ENCODE measurements at places on chromosomes 5 and 9.
A peak's percentile ranks its signal among the peaks of the same experiment; 100 is the strongest.

GRCh38 chr5:68054638-68055037, 160.9 kb upstream of the PIK3R1 start:
- no peak for DNase-seq
- H3K27ac ChIP-seq, result no peak overlapping the region
- H3K36me3 ChIP-seq, result no peaks in the 10 kb centered on the region
- H3K4me1 ChIP-seq, result no peaks in the 10 kb centered on the region
- H3K4me3 ChIP-seq, result no peak overlapping the region

- no peak overlapping the region for H3K27ac ChIP-seq
- no peak overlapping the region for H3K4me3 ChIP-seq
- H3K4me1 ChIP-seq, result peaks cover 20% of the 10 kb centered on the region
- H3K36me3 ChIP-seq, result no peaks in the 10 kb centered on the region
These were observed 17.3 kb upstream of the EGFL7 start for GRCh38 chr9:136645352-136645902.

DNA sequence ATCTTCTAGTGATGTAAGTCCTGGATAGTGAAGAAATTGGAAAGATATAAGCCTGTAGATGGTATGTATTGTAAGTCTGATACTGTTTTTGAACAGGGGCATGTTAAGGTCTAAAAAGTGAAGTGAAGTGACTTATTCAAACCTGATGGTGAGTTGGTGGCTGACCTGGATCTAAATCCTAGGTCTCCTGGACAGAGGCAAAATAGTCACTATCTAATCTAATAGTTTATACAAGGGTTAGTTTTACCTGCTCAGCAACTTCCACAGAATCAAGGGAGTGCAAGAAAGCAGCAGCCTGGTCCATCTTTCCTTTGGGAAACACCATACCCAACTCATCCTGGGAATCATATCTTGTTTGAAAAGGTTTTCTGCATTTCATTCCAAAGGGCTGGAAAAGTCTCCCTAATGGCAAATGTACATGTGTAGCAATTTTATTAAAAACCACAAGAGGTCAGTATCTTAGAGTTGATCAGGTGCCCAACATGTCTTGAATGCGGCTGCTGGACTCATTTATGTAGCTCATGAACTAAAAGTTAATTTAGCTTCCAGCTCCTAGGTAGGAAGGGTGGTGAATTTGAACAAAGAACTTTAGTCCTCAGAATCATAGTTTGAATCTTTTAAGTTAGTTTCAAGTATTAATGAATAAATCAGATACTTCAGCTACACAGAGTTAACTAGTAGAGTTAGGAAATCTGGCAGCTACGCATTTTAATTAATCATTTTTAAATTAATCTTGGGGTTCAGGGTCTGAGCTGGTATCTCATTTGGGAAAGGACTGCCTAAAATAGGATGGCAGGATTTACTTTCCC, 26.0 kb downstream of the SKP2 start:
- DNase-seq, result no peak
- H3K27me3 ChIP-seq, result no peaks in the 10 kb centered on the region
- H3K27ac ChIP-seq, result no peak overlapping the region
- no peak overlapping the region for H3K4me3 ChIP-seq
- no peaks in the 10 kb centered on the region for H3K4me1 ChIP-seq
- peaks cover 62% of the 10 kb centered on the region for H3K36me3 ChIP-seq

DNA sequence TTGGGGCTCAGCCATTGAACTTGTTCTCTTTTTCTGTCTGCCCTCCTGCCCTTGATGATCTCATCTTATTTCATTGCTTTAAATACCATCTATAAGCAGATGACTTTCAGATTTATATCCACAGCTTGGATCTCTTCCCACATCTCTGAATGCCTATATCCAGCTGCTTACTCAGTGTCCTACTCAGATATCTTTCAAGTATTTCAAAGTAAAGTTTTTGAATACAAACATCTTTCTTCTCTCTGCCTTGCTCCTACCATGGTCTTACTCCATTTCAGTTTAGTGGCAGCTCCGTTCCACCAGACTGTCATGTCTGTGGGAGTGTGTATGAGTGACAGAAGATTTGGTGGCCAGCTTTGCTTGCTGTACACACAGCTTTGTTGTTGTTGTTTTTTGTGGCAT, 59.7 kb downstream of the ERBIN start:
- no peaks in the 10 kb centered on the region for H3K27me3 ChIP-seq
- H3K4me3 ChIP-seq, result no peak overlapping the region
- peaks cover 2% of the 10 kb centered on the region for H3K4me1 ChIP-seq
- no peak overlapping the region for H3K27ac ChIP-seq
- H3K36me3 ChIP-seq, result no peaks in the 10 kb centered on the region

DNA sequence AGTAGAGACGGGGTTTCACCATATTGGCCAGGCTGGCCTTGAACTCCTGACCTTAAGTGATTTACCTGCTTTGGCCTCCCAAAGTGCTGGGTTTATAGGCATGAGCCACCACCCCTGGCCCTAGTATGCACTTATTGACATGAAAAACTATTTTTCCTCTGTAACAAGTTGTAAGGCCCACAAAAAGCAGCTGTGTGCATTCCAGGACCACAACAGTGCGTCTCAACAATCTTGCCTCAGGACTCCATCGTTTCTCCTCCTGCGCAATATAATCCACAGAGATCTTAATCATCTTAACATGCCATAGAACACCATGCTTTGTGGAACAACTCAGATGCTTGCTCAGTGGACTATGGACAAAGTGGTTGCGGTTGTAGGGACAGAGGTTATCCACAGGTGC, 10.2 kb downstream of the OR2V1 start:
- no peak for DNase-seq
- no peaks in the 10 kb centered on the region for H3K36me3 ChIP-seq
- H3K4me1 ChIP-seq, result no peaks in the 10 kb centered on the region
- no peak overlapping the region for H3K27ac ChIP-seq

DNA sequence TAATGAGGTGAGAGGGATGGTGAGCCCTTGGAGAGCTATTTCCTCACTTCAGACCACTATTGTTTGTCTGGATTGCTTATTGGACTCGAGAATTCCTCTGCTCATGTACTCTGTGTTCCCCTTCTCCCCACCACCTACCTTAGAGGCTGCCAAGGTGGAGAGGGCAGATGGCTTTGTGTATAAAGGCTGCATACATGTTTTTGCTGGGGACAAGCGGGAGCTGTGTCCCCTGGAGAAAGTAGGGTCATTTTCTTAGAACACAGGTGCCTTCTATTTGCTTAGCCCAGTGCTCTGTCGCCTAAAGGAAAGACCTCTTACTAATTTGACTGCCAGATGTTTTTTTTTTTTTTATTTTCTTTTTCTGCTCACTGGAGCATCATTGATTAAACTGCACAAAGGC, 29.7 kb downstream of the RASGRF2 start:
- H3K4me1 ChIP-seq, result peaks cover 28% of the 10 kb centered on the region
- no peak overlapping the region for H3K27ac ChIP-seq
- H3K36me3 ChIP-seq, result no peaks in the 10 kb centered on the region

GRCh38 chr5:15007646-15008045, 136.1 kb upstream of the ANKH start:
- no peaks in the 10 kb centered on the region for H3K4me1 ChIP-seq
- no peaks in the 10 kb centered on the region for H3K27me3 ChIP-seq
- no peak overlapping the region for H3K27ac ChIP-seq
- no peak overlapping the region for H3K4me3 ChIP-seq
- DNase-seq, result no peak
- no peaks in the 10 kb centered on the region for H3K36me3 ChIP-seq

DNA sequence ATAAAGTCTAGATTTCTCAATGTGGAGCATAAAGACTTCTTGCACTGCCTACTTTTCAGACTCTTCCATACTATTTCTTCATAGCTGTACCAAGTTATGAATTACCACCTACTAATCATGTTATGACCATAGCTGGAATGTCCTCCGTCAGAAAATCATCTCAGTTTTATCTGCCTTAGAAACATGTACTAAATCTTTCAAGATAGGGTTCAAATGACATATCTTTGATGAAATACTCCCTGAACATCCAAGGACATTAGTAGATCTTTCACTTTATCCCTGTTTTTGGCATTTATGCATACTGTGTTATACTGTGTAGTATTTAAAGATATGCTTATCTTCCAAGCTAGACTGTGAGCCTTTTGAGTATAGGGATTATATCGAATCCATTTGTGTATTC, 49.6 kb upstream of the MEF2C start:
- no peak overlapping the region for H3K4me3 ChIP-seq
- DNase-seq, result no peak
- H3K27me3 ChIP-seq, result no peaks in the 10 kb centered on the region
- no peaks in the 10 kb centered on the region for H3K36me3 ChIP-seq

DNA sequence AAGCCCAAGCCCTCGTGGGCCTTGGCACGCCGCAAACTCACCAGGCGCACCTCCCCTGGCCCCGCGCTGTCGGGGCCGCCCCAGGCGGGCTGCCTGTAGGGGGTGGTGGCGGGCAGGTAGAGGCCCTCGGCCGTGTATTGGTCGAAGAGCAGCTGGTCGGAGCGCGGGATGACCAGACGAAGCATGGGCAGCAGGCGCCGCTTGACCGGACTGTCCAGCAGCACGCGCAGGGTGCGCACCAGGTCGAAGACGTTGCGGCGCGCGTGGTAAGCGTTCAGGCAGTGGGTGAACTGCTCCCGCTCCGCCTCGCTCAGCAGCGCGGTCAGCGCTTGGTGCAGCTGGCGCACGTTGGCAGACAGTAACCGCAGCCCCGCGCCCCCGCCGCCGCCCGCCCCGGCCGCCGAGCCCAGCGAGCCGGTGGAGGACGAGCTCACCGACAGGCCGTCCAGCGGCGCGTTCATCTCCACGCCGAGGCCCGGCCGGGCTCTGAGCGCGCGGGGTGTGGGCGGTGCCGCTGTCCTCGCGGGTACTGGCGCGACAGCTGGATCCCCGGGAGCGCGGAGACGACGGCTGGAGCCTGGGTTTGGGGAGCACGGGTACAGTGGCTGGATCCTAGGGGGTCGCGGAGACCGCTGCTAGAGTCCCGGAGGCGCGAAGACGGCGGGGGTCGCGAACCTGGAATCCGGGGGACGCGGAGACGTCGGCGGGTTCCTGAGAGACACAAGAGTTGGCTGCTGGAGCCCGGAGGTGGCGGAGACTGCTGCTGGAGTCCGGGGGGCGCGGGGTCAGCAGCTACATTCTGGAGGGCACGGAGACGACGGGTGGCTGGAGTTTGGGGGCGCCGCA, 709 bp downstream of the WHRN start:
- H3K4me1 ChIP-seq, result peaks cover 2% of the 10 kb centered on the region
- H3K4me3 ChIP-seq, result peak overlapping the region; percentile 71
- peak overlapping the region; percentile 55 for H3K27ac ChIP-seq
- H3K36me3 ChIP-seq, result no peaks in the 10 kb centered on the region
- H3K27me3 ChIP-seq, result no peaks in the 10 kb centered on the region
- DNase-seq, result no peak

- peaks cover 22% of the 10 kb centered on the region for H3K4me1 ChIP-seq
- no peaks in the 10 kb centered on the region for H3K36me3 ChIP-seq
- peaks cover 23% of the 10 kb centered on the region for H3K27me3 ChIP-seq
- no peak overlapping the region for H3K27ac ChIP-seq
- DNase-seq, result no peak
- no peak overlapping the region for H3K4me3 ChIP-seq
These were observed 5.5 kb downstream of the FOXB2 start for GRCh38 chr9:77024776-77025545.

- peak overlapping the region; percentile 53 for H3K4me3 ChIP-seq
- H3K4me1 ChIP-seq, result peaks cover 38% of the 10 kb centered on the region
- H3K27me3 ChIP-seq, result no peaks in the 10 kb centered on the region
- H3K36me3 ChIP-seq, result no peaks in the 10 kb centered on the region
- peak; percentile 36 for DNase-seq
- H3K27ac ChIP-seq, result peak overlapping the region; percentile 67
These were observed 851 bp downstream of the NACC2 start for GRCh38 chr9:136093995-136094881.

DNA sequence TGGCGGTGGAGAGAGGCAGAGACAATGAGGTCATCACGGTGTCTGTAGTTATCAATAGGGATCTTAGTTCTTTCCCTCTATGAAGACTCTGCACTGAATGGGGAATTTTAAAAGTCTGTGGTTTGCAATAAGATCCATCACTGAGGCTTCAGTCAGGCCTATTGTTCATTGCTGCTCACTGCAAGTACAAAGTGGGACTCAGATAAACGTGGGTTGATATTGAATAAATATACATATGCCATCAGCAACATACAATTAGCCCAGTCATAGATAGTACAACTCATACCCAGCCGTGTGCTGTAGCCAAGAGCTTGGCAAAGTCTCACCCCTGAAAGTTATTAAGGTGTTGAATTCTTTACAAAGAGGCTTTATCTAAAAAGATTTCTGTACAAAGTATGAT, 88.4 kb downstream of the ENC1 start:
- no peaks in the 10 kb centered on the region for H3K27me3 ChIP-seq
- no peak overlapping the region for H3K27ac ChIP-seq
- no peaks in the 10 kb centered on the region for H3K36me3 ChIP-seq
- peaks cover 12% of the 10 kb centered on the region for H3K4me1 ChIP-seq
- H3K4me3 ChIP-seq, result no peak overlapping the region

DNA sequence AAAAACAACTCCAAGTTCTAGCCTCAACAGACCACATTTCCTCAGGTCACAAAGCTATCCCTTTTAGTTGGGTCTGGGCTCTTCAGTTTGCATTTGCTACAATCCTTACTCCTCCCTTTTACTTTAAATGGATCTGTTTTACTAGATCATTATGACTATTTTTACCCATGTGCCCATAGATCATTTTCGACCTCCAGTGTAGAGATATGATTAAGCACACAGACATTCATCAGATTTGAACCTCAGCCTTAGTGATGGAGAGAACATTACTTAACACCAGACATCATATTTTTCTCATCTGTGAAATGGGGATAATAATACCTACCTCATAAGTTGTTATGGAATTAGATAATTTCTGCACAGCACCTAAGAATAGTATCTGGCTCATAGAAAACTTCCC, 141.9 kb downstream of the NPR3 start:
- no peaks in the 10 kb centered on the region for H3K27me3 ChIP-seq
- no peak overlapping the region for H3K4me3 ChIP-seq
- H3K27ac ChIP-seq, result no peak overlapping the region
- no peaks in the 10 kb centered on the region for H3K36me3 ChIP-seq
- no peak for DNase-seq
- no peaks in the 10 kb centered on the region for H3K4me1 ChIP-seq

- H3K4me3 ChIP-seq, result no peak overlapping the region
- H3K27ac ChIP-seq, result no peak overlapping the region
- no peaks in the 10 kb centered on the region for H3K27me3 ChIP-seq
- no peaks in the 10 kb centered on the region for H3K4me1 ChIP-seq
- DNase-seq, result no peak
These were observed 714.2 kb upstream of the C9orf72 start for GRCh38 chr9:28287455-28287854.

DNA sequence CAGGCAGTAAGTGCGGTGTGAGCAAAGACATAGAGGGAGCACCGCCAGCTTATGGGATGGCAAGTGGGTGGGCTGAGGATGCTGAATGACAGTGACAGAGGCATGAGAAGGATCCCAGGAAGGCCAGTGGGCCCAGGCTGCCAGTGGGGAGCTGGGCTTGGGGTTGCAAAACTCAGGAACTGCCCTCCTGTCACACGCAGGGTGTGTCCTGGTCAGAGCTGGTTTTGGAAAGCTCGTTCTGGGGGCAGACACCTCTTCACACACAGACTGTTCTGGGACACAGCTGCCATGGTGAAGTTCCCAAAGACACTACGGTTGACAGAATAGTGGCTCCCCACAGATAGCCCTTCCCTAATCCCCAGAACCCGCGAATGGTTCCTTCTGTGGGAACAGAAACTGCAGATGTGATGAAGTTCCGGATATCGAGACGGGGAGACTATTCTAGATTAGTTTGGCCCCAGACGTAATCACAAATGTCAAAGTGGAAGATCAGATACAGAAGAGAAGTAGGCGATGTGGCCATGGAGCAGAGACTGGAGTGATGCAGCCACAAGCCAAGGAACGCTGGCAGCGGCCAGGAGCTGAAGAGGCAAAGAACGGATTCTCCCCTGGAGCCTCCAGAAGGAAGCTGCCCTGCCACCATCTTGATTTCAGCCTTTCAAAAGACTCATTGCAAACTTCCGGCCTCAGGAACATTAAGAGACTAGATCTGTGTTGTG, 159.0 kb downstream of the COL23A1 start:
- DNase-seq, result no peak
- H3K4me1 ChIP-seq, result no peaks in the 10 kb centered on the region
- H3K36me3 ChIP-seq, result no peaks in the 10 kb centered on the region
- H3K4me3 ChIP-seq, result no peak overlapping the region
- H3K27me3 ChIP-seq, result peaks cover 36% of the 10 kb centered on the region

Data from T-cell (primary cell).